Fibroblast of villous mesenchyme (primary cell): ENCODE measurements at places on chromosomes 2 and 18.
A peak's percentile ranks its signal among the peaks of the same experiment; 100 is the strongest.

GRCh38 chr2:153474407-153474806 is 4.2 kb downstream of the RPRM start:
- no peak for DNase-seq

DNA sequence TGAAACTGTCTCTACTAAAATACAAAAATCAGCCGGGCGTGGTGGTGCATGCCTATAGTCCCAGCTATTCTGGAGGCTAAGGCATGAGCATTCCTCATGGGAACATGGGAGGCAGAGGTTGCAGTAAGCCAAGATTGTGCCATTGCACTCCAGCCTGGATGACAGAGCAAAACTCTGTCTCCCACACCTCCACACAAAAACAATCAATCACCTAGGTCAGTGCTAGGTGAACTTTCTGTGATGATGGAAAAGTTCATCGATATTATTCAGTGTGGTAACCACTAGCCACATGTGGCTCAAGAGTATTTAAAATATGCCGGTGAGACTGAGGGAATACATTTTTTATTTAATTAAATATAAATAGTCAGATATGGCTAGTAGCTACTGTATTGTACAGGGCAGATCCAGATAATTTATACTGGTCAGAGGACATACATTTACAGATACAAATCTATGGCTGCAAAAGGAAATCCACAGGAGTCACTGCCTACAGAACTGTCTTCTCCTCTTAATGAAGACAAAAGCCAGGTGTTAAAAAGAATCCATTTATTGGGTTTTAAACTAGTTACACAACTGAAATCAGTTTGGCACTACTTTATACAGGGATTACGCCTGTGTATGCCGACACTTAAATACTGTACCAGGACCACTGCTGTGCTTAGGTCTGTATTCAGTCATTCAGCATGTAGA is 3.9 kb upstream of the GPR75 start:
- DNase-seq = no peak

GRCh38 chr2:120432293-120432975 is 86.5 kb downstream of the INHBB start:
- DNase-seq = no peak

DNA sequence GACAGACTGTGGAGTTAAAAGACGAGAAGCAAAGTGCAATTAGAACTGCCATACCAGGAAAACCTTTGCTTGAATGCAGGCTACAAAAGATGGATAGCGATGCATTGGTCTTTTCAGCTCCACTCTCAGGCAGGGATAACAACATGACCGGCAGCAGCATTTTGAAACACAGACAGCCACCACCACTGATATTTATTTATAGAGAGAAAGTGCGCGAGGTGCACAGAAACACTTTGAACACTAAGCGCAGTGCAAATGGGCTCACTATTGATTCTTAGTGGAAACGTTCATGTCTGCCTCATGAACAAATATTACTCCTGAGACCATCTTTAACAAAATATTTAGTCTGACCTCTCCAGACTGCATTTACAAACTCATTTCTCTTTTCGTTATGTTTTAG is 32.9 kb downstream of the CAVIN2 start:
- DNase-seq = no peak

DNA sequence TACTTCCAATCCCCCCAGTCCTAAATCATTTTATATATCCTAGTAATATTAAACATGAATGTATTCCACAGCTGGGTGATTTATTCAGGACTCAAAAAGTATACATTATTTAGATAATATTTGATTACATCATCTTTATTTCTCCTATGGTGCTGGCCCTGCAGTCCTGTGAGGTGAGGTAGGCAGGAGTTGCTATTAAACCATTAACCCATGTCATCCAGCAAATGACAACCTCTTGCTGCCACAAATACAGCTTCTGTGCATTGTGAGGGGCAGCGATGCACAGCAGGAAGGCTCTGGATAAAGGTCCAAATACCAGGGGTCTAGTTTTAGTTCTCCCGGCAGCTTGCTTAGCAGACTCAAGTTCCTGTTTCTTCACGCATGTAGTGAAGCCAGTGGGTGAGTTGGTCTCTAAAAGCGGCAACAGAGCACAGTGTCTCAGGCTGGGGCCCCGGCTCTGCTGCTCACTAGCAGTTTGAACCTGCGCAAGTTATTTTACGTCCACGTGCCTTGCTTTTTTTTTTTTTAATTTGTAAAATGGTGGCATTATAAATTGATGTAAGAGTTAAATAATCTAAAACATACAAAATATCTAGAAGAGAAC is 36.1 kb downstream of the INSIG2 start:
- DNase-seq = no peak

GRCh38 chr2:148674063-148675020 is 29.8 kb downstream of the EPC2 start:
- DNase-seq = no peak

- DNase-seq = peak; percentile 91
These were observed 172.5 kb downstream of the AGAP1 start for GRCh38 chr2:235666213-235666781.

- no peak for DNase-seq
These were observed 109.0 kb upstream of the RGPD4 start for GRCh38 chr2:107717661-107718060.

DNA sequence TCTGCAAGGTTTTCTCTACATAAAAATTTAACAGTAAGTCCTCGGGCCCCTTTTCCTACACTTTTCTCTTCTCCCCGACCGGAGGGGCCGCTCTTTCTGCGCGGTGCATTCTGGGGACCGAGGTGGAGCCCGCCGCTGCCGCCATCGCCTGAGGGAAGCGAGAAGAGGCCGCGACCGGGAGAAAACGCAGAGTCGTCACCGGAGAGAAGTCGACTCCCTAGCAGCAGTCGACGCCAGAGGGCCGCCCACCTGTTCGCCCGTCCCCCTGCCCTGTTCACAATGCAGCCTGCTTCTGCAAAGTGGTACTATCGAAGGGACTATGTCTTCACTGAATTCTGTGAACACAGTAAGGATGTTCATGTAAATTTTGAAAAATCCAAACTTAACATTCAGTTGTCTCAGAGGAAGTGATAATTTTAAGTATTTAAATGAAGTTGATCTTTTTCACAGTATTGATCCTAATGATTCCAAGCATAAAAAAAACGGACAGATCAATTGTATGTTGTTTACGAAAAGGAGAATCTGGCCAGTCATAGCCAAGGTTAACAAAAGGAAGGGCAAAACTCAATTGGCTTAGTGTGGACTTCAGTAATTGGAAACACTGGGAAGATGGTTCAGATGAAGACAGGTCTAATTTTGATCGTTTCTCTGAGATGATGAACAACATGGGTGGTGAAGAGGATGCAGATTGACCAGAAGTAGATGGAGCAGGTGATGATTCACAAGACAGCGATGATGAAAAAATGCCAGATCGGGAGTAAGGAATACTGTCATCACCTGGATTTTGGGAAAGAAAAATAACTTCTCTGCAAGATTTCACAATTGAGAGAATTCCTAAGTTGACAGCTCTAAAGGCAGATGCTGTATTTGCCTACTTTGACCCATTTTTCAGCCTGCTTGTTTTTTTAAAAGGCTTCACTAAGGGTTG is 55.8 kb downstream of the ASXL2 start:
- no peak for DNase-seq

DNA sequence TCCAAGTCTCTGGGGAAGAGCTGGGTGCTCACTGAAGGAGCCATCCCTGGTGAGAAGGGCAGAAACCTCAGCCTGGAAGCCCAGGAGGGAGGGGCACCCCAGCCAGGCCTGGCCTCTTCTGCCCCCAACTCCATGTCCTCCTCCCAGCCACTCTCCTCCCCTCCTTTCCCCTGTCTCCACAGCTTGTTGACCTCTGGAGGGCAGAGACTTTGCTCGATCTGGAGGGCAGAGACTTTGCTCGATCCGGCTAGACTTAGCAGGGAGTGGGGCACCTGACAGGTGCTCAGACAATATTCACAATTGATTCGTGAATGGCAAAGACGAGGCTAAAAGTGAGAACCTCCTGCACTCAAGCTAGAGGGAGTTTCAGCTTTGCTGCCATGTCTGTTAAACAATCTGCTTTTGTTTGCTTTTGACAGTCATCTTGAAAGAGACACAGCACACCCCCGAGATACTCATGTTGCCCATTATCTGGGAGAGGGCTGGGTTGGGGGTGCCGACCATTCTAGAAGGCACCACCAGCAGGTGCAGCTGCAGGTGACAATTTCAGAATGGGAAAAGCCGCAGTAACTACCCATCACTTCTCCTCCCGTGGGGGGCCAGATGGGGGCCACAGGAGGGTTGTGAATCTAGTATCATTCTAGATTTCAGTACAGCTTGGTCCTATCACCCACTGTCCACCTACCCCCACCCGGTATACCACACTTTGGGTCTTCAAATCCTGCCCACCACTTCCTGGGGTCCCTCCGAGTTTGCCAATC is 54.8 kb downstream of the DNMT3A start:
- DNase-seq = no peak

DNA sequence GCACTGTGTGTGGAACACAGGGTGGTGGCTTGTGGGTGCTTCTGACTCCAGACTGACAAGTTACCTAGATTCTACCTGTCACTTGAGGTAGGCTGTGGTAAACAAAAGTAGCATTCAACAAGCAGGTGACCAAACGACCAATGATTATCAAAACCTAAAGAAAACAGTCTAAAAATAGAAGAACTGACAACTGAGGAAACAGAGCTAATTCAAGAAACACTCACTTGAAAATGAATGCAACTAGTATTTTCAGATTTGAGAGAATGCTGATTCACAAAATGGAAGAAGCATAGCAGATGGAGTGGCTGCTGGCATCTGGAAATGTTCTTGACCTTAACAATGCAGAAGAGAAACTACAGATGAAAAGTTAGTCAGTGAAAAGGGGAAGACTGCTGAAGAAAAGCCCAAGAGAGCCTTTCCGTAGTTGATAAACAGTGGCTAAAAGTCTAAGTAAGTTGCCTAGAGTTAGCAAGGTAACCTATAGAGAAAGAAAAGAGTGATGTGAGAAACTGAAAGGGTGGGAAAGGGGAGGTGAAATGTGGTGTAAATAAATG is 170.4 kb downstream of the NCK2 start:
- DNase-seq = no peak
